ENCODE measurements at places on chromosomes 13 and 19.
A peak's percentile ranks its signal among the peaks of the same experiment; 100 is the strongest.

DNA sequence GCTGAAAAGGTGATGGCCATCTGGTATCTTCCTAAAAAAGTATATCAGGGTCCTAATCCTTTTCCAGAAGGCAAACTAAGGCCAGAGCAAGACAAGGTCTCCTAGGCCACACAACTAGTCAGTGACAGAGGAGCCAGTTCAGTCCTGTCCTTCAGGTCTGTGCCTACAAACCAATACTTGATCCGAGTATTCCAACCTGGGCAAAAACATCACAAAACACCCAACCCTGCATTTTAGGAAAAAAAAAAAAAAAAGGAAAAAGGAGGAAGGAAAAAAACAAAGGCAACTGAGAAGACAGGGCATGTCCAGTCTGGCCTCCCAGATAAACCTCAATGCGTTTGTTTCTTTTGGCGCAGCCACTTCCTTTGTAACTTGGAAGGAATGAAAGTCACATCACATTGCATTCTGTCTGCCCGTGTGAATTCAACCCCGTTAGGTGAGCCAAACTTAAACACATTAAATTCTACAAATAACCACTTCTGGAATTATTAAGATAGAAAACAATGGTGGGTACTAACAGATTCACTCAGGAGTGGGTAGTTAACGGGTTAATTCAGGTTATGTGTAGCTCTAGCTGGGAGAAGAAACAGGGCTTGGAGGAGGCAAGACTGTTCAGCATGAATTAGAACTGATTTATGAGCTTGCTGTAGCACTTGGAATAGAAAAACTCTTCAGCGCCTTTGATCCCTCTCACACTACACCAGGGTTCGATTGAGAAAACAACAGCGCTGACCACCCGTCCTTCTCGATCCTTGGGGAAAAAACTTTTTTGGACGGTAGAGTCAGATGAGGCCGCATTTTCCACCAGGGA, 43.0 kb upstream of the HNRNPA1L2 start:
- DNase-seq: no peak

DNA sequence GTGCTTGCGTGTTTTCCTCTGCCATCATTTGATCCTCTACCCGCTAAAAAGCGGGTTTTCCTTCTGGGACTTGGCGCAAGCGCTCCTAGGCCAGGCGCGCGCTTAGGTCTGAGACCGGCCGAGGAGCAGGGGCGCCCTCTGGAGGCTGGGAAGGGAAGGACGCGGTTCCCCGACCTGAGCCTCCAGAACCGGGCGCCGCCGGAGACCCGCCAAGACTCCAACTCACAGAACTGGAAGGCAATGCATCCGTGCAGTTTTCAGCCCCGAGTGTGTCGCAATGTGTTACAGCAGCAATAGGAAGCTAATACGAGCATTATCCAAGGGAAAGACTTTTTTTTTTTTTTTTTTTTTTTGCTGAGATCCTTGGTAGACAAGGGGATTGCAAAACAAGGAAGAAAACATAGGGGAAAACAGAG, 190.9 kb downstream of the COL4A1 start:
- DNase-seq: peak; percentile 86

GRCh38 chr19:44822670-44823372, 13.9 kb downstream of the BCAM start:
- DNase-seq: no peak

- DNase-seq: no peak
These were observed 122.9 kb downstream of the RFC3 start for GRCh38 chr13:33940898-33941297.

DNA sequence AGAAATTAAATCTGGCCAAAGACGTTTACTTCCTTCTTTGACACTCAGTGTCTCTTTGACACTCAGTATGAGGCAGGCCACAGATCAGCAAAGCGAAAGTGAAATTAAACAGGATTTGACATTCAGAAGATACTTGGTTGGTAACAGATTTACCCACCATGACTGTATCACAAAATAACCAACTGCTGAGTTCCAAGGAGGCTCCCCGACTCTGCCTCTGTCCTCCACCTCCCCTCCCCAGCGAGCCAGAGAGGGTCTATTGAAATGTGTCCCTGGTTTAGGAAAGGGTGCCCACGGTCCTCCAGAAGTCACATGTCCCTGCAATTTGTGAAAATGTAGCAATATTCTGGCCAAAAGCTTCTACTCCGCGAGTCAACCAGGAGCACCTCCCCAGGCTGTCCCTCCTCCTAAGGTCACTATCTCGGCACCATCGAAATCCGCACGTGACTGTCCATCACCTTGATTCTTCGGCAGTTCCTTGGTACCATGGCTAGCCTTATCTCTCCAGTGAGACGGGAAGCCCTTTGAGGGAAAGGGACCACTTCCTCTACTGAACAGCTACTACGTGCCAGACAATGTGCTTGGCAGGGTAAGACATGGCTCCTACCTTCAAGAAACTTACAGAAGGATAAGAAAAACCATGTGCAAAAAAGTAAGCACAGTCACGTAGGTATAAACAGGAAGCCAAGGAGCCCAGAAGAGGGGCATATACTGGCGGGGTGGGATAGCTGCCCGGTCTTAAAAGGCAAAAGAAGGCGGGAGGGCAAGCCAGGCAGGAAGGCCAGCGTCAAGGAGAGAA, 1.5 kb downstream of the N4BP2L1 start:
- DNase-seq: no peak

DNA sequence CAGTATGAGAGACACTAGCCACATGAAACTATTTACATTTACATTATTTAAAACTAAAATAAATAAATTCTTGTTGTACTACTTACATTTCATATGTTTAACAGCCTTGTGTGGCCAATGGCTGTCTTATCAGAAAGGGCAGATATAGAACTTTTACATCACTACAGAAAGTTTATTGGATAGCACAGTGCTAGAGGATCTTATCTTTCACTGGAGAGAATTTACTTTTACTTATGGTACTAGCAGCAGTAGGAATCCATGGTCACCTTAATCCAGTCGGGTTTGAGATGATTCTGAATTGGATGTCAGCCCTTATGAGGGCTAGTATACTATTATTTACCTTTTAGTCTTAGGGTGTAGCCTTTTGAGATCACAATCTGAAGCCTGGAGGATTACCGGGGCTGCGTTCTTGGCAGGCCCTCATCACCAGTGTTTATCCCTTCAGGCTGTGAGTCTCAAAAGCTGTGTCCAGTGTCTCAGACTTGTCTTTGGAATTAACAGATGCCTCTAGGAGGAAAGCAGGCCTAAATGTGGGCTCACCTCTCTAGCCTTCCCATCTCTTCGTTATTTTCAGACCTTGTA, 21.7 kb downstream of the IFT88 start:
- no peak for DNase-seq
